Activated CD8-positive, alpha-beta memory T cell treated with anti-CD3 and anti-CD28 coated beads for 4 hours (primary cell): ENCODE measurements at places on chromosomes 2 and 18.

DNA sequence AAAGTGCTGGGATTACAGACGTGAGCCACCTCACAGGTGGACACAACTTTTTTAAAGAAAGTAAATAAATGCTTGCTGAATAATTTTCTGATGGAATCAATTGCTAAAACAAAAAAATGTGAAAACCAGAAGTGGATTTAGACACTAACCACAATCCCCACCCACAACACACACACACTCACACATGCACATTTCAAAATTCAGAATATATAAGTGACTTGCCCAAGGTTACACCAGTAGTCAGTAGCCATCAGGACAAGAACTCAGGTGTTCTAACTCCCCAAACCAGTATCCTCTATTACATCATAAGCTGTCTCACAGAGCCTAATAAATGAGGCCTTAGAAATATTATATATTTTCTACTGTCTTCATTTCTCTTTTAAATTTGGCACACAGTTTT lies 1923.6 kb upstream of the PIK3C3 start:
- no peak for DNase-seq

GRCh38 chr2:182088681-182089320 lies 103.1 kb downstream of the PPP1R1C start:
- no peak for DNase-seq

- DNase-seq: no peak
These were observed 66.6 kb downstream of the ZFP36L2 start for GRCh38 chr2:43159797-43160196.

- DNase-seq: no peak
These were observed 26.8 kb upstream of the SP3 start for GRCh38 chr2:173991856-173992588.

GRCh38 chr2:65164426-65164891 lies 34.6 kb upstream of the RAB1A start:
- DNase-seq: no peak

DNA sequence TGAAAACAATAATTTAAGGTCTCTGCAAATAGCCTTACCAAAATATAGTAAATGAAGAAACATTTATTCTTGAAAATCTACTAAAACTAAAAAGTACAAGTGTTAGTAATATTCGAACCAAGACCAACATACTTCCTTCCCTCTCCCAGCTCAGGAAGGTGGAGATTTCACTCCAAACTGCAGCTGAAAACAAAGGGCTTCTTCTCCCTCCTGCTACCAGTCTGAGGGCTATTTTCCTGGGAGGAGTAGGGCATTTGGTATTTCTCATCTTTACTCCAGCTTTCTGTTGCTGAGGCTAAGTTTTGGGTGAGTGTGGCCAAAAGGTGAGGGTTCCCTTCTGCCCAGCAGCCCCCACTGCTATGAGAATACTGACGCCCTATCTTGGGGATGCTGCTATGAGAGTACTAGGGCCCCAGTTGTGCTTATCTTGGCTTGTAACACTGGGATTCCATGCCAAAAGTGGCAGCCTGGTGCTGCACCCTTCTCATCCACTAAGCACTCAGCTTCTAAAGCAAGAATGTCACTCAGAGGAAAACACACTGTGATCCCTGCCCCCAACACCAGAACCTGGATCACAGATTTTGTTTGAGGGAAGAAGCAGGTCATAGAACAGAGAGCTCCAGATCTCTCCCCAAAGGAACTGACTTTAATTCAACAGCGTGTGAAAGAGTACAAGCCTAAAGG lies 130.7 kb upstream of the KLF7 start:
- DNase-seq: no peak

DNA sequence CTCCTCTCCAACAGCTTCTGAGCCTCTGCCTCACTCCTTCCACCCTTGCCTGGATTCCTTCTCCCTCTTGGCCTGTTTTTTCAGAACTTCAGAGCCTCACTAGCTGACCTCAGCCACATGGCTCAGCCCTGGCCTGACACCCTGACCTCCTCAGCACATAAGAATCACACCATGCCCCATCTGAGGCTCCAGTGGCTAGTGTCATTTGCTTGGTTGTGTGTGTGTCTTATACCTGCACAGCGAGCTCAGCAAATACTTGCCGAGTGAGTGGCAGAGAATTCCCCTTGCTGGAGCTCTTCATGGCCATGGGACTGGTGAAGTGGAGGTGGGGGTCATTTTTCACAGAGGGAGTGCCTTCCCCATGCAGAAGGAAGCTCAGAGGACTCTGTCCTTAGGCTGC lies 70.2 kb downstream of the CELF4 start:
- no peak for DNase-seq

GRCh38 chr2:238160206-238161129 lies 1.7 kb downstream of the ERFE start:
- DNase-seq: no peak

- DNase-seq: no peak
These were observed 122.5 kb upstream of the SPHKAP start for GRCh38 chr2:228303960-228304359.

- no peak for DNase-seq
These were observed 34.9 kb downstream of the SLC20A1 start for GRCh38 chr2:112680666-112681101.

- no peak for DNase-seq
These were observed 102.5 kb upstream of the RASGRP3 start for GRCh38 chr2:33373986-33374385.

DNA sequence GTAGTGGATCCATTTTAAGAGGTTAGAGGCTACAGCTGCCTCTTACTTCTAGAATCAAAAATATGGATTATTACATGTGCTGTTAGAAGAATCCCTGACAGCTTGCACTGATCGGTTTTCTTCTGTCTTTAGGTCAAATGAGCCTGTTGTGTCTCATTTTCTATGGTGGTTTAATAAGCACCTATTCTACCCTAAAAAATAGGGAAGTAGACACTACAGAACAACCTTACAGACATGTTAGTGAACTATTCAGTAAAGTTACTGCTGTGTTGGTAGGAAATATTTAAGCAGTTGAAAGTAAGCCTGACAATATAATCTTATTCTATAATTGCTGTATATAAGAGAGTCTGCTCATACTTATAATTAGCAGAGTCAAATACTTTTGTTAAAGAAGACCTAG lies 168.5 kb upstream of the NOSTRIN start:
- DNase-seq: no peak

- DNase-seq: no peak
These were observed 813.1 kb upstream of the POU3F3 start for GRCh38 chr2:104040771-104041170.

DNA sequence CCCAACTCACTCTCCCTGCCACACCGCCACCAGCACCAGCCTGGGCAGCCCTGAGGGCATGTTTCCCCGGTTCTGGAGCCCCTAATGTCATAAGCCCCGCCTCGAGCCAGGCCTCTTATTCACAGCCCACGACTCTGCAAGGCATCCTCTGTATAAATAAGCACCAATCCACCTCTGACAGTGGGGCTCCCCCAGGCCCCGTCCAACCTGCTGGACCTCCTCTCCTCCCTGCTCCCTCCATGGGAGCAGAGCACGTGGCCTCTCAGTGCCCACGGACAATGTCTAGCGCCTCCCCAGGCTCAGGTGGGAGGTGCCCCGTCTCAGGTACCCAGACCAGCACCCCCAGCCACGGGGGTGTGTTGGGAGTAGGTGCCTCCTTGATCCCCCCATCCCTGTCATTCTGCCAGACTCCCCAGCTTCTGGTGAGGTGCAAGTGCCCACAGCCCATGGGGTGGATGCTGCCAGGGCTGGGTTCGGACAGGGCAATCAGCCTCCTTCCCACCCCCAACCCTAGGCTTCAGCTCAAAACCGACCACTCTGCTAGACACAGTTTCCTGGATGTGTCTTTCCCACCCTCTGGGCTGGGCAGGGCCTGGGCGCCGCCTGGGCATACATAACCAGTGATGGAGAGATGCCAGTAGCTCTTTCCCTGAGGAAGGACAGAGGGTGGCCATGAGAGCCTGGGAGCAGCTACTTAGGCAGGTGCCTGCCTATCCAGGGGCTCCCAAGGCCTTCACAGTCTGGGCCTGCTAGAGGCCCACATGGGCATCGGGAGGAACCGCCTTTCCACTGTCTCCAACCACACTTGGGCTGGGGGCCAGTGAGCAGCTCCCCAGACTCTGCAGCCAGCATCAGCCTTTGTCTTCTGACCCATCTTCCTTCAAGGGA lies 1.6 kb upstream of the ADRA2B start:
- no peak for DNase-seq

DNA sequence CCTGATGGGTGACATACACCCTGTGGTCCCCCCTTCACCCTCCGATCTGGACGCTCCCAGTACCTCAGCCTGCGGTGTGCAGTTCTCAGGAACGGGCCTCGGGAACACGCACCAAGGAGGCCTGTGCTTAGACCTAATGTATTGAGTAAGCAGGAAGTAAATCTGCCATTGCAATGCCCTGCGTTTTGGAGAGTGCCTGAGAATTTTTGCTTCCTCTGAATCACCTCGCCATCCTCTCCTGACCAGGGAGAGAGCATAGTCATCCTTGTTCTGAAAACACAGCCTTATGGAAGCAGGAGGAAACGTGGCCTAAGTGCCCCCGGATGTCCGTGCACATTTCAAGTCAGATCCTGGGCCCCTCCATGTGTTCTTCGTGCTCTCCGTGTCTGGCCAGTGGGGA lies 272.2 kb downstream of the NDUFA10 start:
- no peak for DNase-seq

DNA sequence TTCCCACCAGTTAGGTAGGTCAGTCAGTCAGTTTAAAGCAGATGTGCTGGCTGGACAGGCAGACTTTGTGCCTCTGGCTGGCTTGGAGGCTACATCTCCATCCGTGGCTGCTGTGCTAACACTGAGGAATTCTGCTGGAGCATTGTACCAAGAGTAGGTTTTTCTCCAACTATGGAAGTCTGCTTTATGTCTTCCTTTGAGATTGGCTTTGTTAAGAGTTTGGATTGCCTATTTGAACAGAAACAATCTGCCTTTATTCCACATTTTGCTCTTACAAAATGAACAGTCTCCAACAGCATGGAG lies 46.7 kb downstream of the WDR75 start:
- no peak for DNase-seq

- no peak for DNase-seq
These were observed 28.5 kb upstream of the TNS1 start for GRCh38 chr2:218031261-218031660.

DNA sequence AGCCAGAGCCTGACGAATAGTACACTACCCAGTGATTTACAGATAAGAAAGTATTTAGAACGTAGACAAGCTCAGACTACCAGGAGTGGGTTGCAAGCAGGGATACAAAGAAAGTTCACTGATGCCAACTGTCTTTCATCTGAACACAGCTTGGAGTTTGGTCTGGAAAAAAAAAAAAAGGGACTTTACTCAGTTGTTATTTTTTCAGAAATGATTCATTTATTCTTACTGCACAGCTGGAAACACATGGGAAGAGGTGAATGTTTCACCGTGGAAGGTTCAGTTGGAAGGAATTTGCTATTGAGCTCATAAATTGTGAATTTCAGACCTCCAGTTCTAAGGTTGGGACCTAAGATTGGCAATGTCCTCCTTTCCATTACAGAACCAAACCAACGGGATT lies 259.7 kb downstream of the ETAA1 start:
- no peak for DNase-seq

GRCh38 chr2:31070339-31071125 lies 67.7 kb downstream of the GALNT14 start:
- DNase-seq: no peak

GRCh38 chr18:9638886-9639285 lies 24.5 kb upstream of the PPP4R1 start:
- DNase-seq: no peak

- DNase-seq: no peak
These were observed 16.5 kb downstream of the DYNC1I2 start for GRCh38 chr2:171703574-171704347.

- DNase-seq: peak; percentile 23
These were observed 2.6 kb upstream of the GPR35 start for GRCh38 chr2:240622531-240623235.

- no peak for DNase-seq
These were observed 234.3 kb upstream of the CYRIA start for GRCh38 chr2:16899958-16900357.

DNA sequence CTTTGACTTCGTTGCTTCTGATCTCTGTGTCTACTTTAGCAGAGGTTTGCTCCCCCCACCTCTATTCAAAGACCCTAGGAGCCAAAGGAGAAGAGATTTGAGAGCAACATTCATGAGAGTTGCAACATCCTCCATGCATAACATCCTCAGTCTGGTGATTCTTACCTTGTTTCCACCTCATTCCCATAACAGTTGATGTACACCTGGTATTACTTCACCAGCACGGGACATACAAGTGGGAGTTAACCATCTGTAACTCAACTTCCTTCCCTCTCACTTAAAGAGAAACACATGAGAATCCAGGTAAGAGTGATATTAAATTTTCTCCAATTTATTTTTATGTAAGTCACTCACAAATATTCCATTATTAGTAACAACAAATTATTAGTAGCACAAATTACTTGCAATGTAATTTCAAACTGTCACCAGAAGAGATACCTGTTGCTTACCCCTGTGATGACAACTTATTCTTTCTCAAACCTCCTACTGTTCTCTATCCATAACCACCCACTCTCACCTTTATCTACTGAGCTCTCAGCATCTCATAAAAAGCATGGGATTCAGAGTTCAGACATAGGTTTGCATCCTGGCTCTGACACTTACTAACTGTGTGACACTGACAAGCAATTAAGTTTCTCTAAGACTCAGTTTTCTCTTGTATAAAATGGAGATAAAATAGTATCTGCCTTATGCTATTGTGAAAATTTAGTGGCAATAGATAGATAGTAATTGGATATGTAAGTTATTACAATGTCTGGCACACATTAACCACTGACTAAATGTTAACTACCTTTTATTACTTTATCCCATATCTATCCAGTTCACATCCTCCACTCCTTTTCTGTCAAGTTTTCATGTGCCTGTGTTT lies 184.6 kb upstream of the SRD5A2 start:
- DNase-seq: no peak

DNA sequence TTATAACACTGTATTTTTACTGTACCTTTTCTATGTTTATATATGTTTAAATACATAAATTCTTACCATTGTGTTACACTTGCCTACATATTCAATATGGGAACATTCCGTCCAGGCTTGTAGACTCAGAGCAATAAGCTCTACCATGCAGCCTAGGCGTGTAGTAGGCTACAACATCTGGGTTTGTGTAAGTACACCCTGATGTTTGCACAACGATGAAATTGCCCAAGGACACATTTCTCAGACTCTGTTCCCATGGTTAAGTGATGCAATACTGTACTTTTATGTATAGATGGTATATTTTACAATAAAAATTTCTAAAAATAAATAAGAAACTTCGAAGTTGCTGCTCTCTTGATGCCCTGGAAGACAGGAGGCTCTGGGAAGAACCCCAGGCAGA lies 38.4 kb downstream of the YPEL5 start:
- DNase-seq: no peak

DNA sequence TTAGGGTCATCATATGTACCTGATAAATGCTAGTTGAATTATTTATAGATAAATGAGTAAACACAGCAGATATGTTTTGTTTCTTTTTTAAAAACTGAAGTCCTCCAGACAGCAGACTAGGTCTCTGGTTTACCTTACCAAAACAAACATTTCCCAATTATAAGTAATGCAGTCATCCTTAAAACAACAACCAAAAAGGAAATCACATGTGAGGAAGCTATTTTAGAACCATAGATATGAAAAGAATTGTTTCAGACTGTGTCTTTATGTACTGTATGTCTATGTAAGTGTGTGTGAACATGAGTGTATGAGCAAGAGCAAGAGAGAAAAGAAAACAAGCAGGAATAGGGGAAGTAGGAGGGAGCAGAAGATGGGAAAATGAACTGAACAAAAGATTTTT lies 441.0 kb downstream of the CPS1 start:
- no peak for DNase-seq

- no peak for DNase-seq
These were observed 119.3 kb upstream of the GYPC start for GRCh38 chr2:126536605-126537200.
